Stimulated activated CD4-positive, alpha-beta T cell treated with anti-CD3 and anti-CD28 coated beads, TNF-alpha, amount 100 ng/mL, for 24 hours (primary cell): ENCODE measurements at places on chromosomes 6 and 20.
A peak's percentile ranks its signal among the peaks of the same experiment; 100 is the strongest.

DNA sequence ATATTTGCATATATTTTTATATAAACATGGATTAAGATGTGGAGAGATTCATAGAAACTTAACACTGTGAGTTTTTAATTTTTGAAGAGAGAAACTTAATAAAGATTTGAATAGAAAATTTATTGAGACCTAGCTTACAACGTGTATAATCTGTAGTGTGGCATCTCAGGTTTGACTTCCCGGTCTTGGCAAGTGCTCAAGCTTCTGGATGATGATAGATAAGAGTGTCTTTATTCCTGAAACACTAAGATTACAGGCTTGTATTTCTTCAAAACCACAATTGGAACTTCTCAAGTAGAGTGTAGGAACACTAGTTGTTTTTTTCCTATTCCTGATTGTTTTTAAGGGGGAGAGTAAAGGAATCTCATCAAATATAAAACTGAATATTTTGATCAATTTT, 64.6 kb upstream of the NOTCH4 start:
- DNase-seq, result no peak

- DNase-seq, result no peak
Observed at GRCh38 chr6:113375950-113376846, 480.9 kb upstream of the MARCKS start.

DNA sequence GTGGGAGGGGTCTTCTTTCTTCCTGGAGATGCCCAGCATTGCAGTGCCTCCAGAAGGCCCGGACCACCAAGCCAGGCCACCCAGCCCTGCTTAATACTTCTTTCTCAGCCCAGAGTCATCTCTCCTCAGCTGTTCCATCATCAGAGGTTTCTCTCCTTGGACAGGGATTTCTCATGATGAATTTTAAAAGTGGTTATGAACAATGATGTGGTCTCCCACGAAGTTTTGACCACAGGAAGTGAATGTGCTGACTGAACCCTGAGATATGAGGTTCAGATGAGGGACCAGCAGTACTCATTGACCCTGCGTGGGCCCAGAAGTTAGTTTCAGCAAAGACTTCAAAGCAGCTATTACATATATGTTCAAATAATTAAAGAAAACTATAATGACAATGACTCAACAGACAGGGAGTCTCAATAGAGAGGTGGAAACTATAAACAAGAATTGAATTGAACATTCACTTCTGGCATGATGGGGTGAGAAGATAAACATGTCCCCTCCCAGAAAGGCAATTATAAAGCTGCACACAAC, 114.5 kb upstream of the SLC22A16 start:
- no peak for DNase-seq

- DNase-seq, result no peak
Observed at GRCh38 chr20:7248281-7249201, 481.1 kb downstream of the BMP2 start.

- DNase-seq, result no peak
Observed at GRCh38 chr6:117976030-117976651, 69.1 kb downstream of the SLC35F1 start.

DNA sequence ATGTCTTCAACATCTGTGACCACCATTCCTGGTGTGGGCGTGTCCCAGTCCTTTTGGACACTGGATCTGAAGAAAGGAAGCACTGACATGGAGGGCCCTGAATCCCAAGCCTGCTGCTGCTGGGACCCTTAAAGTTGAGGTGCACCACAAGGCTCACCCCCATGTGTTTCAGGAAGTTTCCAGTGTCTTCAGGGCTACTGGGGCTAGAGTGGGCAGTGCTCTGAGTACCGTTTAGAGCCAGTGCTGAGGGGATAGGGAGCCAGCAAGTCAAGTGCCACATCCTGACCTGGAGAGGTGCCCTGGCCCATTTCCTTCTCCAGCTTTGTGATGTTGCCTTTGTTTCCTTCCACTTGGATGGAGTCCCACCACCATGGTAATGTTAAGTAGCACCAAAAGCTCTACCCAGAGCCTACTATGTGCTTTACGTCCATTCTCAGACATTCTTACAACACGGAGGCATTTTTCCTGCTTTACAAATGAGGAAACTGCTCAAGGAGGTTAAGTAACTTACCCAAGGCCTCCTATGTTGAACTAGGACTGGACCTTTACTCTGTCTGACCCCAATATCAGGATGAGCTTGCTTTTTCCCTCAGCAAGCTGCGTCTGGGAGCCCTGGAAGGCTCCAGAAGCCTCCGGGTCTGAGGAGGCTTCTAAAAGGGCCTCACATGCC, 552 bp upstream of the DEF6 start:
- no peak for DNase-seq

- DNase-seq, result no peak
Observed at GRCh38 chr6:13432526-13433184, 54.7 kb downstream of the GFOD1 start.

DNA sequence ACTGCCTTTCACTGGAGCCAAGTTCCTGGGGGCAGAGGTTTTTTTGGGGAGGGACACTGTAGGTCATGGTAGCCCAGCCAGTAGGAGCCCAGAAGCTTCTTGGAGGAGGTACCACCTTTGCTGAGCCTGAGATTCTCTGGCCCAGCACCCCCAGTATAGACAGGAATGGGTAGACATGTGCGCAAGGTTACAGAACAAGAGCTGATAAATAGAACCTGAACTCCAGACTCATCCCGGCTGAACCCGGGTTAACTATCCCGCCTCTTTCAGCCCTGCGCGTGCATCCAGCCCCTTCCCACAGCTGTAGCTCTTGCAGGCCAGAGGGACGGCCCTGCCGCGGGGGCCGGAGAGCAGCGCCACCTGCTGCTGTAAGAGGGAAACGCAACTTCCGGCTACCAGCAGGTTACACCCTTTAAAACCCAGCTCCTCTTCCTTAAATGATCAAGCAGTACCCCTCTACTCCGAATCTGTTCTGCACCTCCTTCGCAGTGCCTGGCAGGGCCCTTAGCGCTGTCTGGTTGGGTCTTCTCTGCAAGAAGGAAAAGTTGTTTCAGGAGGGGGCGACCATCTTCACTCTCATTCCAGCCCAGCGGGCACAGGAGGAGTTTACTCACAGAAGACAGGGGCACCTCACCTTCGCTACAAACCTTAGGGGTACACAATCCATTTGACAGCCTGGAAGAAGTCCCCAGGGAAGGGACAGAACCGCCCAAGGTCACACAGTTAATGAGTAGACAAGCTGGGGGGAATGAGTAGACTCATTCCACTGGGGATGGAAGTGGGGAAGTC, 7.5 kb downstream of the SRXN1 start:
- peak; percentile 35 for DNase-seq

- no peak for DNase-seq
Observed at GRCh38 chr6:150076196-150076893, 7.4 kb upstream of the ULBP3 start.

- no peak for DNase-seq
Observed at GRCh38 chr6:31328355-31328960, 28.5 kb downstream of the HLA-B start.
